ENCODE measurements at places on chromosomes 6 and 20.

GRCh38 chr20:25271486-25272222 is 23.8 kb downstream of the PYGB start:
- DNase-seq: no peak

DNA sequence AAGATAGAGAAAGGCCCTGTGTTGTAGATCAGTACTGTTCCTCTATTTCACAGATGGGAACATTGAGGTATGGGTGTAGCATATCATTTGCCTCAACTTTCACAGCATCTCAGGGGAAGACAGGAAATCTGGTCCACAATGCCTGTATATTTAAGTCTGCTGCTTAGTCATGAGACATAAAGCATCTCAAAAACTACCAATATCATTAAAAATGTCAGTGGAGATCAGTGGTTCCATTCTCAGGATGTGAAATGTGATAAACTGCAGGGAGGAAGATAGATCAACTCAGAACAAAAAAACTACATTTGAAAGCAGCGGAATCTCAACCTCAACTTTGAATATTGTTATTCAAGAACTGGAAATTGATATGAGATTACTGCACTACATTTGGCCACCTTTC is 192.9 kb upstream of the PREP start:
- DNase-seq: no peak

GRCh38 chr6:134363323-134364039 is 45.6 kb upstream of the SGK1 start:
- no peak for DNase-seq

- DNase-seq: no peak
Observed at GRCh38 chr20:46164254-46164653, 46.1 kb downstream of the CD40 start.

DNA sequence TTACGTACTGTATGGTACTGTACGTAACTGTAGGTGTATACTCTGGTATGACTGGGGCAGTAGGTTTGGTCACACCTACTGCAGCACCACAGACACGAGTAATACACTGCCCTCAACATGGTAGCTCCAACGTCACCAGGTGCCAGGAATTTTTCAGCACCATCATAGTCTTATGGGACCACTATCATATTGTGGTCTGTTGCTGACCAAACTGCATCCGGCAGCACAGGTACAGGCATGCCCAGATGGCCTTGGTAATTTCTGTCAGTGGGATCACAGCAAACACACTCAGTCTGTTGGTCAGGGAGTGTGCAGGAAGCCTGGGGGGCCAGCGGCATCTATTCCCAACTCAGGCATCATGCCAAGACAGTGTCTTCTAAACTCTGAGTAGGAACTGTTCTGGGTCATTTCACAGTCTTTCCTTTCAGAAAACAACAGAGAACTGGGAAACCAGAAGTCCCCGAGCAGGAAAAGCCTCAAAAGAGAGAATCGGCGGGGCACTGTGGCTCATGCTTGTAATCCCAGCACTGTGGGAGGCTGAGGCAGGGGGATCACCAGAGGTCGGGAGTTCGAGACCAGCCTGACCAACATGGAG is 5.8 kb downstream of the YTHDF1 start:
- no peak for DNase-seq

DNA sequence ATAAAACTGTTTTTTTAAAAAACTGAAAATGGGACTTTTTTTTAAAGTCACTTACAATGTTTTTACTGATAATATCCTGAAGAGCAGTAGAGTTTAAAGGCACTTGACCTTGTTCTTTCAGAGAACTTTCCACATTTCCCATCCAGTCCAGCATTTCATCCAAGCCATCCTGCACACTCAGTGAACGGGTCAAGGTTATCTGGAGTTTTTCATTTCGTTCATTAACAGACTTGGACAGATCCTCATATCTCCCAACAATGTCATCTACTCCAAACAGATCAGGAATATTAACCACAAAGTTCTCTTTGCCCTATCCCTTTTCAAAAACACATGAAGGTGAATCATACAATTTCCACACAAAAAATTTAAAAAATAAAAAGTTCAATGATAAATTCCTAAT is 69.1 kb downstream of the DST start:
- DNase-seq: no peak

GRCh38 chr6:71446470-71446869 is 157.9 kb downstream of the OGFRL1 start:
- no peak for DNase-seq

- no peak for DNase-seq
Observed at GRCh38 chr20:32752458-32753250, 9.4 kb upstream of the COMMD7 start.

DNA sequence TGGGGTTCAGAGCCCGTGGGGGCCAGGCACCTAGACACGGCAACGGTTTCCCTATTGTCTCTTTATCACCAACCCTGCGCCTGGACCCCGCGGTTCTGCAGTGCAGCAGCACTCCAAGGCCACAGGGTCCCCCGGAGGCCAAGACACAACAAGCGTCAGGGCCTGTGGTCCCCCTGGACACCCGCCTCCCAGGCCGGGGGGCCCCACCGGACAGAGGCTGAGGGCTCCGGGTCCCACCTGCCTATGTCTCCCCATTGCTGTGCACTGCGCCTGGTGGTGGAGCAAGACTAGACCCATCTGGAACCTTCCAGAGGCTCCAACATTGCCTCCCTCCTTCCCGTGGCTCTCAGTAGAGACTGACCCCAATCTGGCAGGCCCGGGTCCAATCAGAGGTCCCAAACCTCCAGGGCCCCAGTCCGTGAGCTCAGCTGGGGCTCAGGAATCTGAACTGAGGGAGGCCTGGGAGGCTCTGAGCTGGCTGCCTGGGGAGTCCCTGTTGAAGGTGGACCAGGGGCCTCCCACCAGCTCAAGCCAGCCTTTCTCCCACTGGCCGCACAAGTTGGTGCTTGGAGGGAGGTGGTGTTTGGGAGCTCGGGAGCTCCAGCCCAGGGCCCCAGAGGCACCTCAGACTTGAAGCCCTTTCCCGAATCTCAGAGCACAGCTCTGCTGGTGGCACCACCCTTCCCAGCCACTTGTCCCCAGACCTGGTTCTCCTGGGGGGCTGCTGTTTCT is 8.8 kb downstream of the GATA5 start:
- DNase-seq: no peak

DNA sequence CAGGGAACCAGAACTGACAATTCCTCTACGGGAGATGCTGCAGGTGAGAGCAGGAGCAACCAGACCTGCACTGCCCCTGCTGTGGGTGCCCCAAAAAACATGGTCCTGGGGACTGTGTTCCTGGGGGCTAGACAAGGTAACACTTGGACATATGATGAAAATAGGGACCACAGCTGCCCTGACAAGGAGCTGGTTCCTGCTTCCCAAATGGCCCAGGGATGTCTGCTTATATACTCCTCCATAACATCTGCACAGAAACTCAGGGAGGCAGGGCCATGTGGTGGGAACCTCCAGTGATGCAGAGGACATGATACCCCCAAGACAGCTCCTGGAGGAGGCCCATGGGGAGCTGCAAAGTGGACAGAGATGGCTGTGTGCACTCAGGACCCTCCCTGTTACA is 19.8 kb downstream of the HLA-F start:
- DNase-seq: no peak

DNA sequence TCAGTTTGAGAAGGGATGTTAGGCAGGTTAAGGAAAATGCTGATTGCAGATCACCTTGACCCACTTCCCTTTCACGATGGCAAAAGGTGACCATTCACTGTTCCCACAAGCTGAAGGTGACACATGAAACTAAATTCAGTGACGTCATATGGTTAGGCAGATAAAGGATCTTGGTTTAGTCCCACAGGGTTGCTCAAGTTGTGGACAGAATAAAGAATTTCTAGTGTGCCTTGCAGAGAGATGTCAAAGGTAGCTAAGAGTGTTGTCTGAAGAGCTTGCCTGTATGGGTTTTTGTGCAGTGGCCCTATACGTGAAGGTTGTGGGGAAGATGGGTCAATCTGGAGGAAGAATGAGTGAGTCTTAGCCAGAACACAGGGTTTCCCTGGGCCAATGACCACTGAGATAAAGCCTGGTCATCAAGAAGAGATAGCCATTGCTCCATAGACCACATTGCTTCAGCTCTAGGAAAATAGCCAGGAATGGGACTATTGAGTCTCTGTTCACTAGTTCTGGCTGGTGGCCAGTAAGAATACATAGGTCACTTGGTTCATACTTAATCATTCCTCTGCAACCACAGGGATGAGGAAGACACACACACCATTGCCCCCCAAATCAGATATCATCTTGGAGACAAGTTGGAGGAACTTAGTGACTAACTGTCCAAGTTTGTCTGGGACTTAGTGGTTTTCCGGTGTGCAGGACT is 148.5 kb upstream of the ATXN1 start:
- DNase-seq: no peak

- no peak for DNase-seq
Observed at GRCh38 chr6:151917531-151918329, 110.2 kb downstream of the ESR1 start.

GRCh38 chr6:127423921-127424320 is 35.3 kb downstream of the KIAA0408 start:
- DNase-seq: peak; percentile 53
